ENCODE measurements at places on chromosomes 13 and 19.

DNA sequence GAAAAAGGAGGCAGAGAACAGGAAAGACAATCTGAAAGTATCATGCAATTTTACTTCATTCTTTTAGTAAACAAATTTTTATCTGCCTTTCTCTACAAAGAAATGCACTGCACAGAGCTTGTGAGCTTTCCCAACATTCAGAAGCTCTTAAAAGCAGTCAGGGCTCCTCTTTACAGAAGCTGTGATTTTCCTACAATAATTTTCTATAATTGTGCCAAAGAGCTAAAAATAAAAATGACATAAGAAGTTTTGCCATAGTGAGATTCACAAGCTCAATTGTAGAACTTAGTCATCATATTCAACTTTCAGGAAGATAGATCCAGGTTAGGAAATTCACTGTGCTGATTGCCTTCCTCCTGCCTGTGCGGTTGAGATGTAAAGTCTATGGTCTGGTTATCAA, 341.4 kb downstream of the PCDH9 start:
- DNase-seq: no peak

DNA sequence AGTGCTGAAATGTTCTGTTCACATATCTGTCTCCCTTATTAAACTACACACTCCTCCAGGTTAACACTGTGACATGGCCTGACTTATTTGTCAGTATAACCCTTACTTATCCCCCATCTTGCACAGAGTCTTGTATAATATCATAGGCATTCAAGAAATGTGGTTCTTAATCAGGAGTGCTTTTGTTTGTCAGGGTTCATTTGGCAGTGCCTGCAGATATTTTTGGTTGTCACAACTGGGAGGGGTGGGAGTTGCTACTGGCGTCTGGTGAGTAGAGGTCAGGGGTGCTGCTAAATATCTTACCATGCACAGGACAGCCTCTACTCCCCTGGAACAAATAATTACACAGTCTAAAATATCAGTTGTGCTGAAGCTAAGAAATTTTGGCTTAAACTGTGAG, 20.4 kb upstream of the OBI1 start:
- DNase-seq: no peak

GRCh38 chr19:48745208-48745995, 1.3 kb downstream of the IZUMO1 start:
- peak; percentile 17 for DNase-seq

GRCh38 chr19:18298601-18299000, 17.2 kb upstream of the JUND start:
- no peak for DNase-seq

- DNase-seq: no peak
These were observed 5.3 kb downstream of the MLNR start for GRCh38 chr13:49225223-49226042.

DNA sequence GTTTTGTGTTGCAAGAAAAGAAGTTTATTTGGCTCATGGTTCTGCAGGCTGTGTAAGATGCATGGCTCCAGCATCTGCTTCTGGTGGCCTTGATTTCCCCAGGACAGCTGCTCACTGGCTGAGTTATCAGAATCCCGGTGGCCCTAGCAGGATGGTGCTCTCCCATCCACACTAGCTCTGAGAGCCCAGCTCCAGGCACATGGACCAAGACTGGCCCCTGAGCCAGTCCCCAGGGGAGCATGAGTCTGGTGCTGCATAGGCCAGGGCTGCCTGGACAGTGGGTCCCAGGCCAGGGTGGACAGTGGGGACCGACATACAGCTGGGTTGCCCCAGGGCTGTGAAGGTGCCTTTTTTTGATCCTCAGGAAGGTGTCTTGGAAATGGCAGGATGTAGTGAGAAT, 10.4 kb downstream of the ADGRE2 start:
- DNase-seq: no peak

- no peak for DNase-seq
These were observed 848 bp downstream of the C19orf44 start for GRCh38 chr19:16497042-16497441.

DNA sequence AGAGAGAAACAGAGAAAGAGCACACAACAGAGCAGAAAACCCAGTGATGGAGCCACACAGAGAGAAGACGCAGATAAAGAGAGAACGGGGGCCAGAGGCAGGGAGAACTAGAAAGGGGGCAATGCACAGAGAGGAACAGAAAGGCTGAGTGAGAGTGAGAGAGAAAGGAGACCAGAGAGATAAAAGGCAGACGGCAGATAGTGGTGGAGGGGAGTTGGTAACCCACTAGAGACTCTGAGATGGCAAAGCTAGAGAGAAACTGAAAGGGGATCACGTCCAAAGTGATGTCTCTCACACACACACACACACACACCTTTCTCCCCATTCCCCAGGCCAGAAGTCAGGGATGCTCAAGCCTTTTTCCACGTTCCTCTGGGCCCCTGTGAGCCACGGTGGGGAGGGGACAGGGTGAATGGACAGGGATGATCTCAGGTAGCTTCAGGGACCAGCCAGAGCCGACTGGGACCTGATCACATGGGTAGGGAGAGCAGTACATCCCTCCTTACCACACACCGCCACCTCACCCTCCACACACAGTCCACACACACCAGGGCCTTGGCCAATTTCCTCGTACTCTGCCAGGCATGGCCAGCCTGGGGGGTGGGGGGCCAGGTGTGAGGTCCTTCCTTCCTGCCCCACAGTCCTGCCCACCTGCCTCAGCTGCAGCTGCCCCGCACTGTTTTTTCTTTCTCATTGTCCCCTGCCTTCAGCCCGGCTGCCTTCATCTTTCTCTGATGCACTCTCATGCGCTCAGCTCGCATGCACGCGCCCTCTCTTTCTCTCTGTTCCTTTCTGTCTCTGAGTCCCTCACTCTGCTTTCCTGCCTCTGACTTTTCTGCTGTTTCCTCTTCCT, 22.5 kb upstream of the POU2F2 start:
- DNase-seq: no peak

DNA sequence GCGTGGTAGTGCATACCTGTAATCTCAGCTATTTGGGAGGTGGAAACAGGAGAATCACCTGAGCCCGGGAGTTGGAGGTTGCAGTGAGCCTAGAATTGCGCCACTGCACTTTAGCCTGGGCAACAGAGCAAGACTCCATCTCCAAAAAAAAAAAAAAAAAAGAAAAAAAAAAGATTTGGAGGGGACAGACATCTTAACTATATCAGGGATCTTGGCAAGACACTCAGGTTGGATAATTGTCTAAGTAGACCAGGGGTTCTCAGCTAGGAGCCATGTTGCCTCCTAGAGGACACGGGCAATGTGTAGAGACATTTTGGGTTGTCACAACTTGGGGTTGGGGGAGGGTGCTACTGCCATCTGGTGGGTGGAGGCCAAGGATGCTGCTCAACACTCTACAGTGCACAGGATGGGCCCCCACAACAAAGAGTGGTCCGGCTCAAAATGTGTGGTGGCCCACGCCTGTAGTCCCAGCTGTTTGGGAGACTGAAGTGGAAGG, 1.9 kb upstream of the ZNF580 start:
- DNase-seq: peak; percentile 59

DNA sequence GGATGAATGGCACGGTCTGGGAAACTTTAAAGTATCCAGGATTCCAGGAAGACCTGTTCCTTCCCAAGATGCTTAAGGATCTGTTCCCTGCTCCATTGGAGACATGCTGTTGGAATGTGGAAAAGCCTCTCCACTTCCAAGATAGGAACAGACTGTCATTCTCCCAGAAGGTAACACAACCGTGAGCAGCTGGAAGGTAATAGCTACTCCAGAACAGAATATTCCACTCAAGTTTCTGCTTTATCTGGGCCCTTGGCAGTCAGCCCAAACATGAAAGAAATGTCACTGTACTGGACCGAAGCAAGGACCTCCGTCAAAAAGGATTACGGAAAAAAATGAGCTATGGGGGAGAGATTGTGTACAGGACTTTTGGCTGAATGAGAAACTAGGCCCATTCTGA, 420.9 kb upstream of the NBEA start:
- DNase-seq: no peak

- no peak for DNase-seq
These were observed 22.0 kb downstream of the GPC6 start for GRCh38 chr13:93248627-93249047.

DNA sequence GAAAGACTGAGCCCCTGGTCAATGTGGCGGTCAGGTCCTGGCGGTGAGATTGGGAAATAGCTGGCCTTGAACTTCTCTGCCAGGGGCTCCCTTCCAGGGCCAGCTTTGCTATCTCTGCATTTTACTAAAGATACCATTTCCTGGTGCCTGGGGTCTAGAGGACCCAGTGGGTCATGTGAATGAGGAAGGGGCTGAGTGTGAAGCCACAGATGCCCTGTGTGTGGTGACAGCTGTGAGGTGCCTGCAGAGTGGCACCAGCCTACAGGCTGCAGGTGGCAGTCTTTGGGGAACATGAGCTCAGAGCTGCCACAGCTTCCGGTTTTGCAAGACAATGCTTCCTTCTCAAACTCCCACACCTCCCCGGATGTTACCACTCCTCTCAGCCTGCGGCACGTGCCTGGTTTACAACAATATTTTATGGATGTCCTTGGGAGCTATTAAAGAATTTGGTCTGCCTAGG, 5.2 kb upstream of the MLNR start:
- DNase-seq: no peak

DNA sequence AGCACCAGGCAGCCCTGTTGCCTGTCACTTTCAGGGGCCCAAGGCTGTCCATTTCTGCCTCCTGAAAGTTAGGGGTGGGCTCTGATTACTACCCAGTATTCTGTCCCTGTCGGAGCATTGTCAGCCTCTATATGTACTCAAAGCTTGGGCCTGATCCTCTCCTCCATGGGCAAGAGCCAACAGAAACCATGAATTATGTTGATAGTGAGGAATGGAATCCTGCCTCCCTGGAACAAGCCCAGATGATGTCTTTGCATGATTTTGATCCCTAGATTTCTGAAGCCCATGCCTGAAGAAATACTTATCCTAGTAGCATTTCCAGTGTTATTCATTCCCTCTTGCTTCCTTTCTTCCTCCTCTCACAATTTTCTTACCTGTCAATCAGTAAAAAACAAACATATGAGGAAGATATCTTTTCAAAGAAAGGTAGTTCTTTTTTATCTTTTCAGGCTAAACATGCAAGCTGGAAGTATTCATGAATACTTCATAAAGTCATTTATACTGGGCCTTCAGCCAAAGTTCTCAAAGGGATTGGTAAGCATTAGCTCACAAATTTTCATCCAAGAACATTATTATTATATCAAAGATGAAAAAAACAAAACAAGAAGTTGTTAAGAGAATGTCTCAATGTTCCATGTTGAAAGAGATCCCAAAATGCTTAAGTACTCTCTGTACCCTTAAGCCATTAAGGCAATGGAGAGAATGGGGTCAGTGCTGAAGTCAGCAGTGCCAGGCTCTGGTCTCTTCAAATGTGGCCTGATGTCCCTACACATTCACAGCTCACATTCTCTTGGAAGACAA, 171.7 kb downstream of the NHLRC3 start:
- DNase-seq: no peak

GRCh38 chr13:40141859-40142555, 486.5 kb downstream of the COG6 start:
- DNase-seq: no peak

GRCh38 chr19:3073159-3073563, 10.9 kb upstream of the TLE5 start:
- DNase-seq: no peak

- no peak for DNase-seq
These were observed 205.5 kb downstream of the USP12 start for GRCh38 chr13:26965952-26966700.

- no peak for DNase-seq
These were observed 11.8 kb downstream of the RASA3 start for GRCh38 chr13:114120591-114121011.

- DNase-seq: no peak
These were observed 11.1 kb upstream of the CEACAM16 start for GRCh38 chr19:44687888-44688287.

DNA sequence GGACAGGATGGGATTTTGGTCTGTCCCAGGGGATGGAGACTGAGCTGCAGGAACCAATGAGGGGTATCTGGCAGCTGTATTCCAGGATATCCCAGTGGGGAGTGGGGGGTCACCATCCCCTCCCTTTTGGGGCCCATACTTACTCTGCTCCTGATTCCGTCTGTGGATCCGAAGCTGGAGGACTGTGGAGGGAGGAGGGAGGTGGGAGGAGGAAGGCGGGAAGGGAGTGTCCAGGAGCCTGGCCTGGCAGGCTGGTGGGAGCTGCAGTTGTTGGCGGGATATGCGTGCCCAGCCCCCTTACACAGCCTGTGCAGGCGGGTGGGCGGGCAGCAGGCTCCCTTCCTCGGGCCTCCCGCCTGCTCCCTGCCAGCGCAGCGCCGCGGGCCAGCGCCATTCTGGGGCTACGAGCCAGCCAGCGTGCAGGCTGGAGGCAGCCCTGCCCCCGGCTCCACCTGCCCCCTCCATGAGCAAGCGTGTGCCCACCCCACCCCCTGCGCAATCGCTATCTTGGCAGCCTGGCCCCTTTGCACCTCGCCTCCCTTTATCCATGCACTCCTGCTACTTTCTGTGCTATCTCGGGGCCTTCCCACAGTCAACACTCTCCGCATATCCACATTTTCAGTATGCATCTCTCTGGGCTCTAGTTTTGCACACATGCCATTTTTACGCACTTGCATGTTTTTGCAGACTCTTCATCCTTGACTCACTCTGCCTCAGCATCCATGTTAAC, 2.8 kb downstream of the MAMSTR start:
- no peak for DNase-seq

GRCh38 chr13:101343128-101343787, 73.0 kb downstream of the NALCN start:
- no peak for DNase-seq

- no peak for DNase-seq
These were observed 733.5 kb upstream of the SGCG start for GRCh38 chr13:22447132-22447886.

DNA sequence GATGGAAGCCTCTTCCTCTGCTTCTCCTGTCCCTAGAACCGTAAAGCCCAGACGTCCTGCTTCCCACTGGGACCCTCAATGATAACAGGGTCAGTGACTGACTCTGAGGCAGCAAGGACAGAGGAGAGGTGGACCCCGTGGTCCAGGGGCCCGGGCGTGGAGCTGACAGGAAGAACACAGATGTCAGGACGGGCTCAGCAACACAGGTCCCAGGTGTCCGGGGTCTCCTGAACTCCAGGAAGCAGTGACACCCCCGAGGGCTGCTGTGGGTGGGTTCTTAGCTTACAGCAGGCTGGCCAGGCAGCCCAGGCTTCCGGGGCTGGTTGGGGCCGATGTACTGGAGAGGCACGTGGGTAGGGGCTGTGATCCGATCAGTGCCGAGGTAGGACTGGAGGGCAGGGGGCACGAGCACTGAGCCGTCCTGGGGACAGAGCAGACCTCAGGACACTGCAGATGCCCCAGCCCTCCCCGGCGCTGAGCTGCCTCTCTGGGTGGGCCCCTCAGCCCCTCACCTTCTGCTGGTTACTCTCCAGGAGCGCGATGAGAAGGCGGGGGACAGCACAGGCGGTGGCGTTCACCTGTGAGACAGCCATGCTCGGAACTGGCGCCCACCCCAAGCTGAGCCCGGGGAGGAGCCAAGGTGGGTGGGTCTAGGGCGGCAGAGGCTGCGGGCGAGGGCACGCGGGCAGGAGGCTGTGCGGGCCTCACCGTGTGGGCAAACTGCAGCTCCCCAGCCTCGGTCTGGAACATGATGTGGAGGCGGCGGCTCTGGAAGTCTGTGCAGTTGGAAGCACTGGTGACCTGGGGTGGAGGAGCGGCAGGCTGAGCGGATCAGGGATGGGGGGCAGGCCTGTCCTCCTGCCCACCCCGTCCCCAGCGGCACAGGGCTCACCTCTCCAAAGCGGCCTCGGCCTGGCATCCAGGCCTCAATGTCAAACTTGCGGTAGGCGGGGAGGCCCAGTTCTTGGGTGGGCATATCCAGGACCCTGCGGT, 3.6 kb upstream of the CCER2 start:
- DNase-seq: no peak

- DNase-seq: no peak
These were observed 3.9 kb upstream of the ATP11A start for GRCh38 chr13:112685896-112686295.

Data from stimulated activated CD8-positive, alpha-beta memory T cell treated with anti-CD3 and anti-CD28 coated beads, Interleukin-15, amount 100 ng/mL, for 48 hours (primary cell).